ENCODE measurements at places on chromosomes 11 and 22. TPM values are rescaled to one million over a fixed set of nuclear protein-coding genes. Genes with fewer than 3 reads are reported as not detected.

Gene PTPN5
- total RNA-seq: not detected

Gene NUDT8
- 5.9 TPM for total RNA-seq

- DNase-seq: no peak
- H3K27ac ChIP-seq: no peak overlapping the region
- H3K4me3 ChIP-seq: no peak overlapping the region
- H3K4me1 ChIP-seq: peaks cover 3% of the 10 kb centered on the region
- no peaks in the 10 kb centered on the region for H3K27me3 ChIP-seq
- no peaks in the 10 kb centered on the region for H3K36me3 ChIP-seq
These were observed 37.4 kb downstream of the SMIM38 start for GRCh38 chr11:69193151-69193550.

Gene FADD
- total RNA-seq: 19.5 TPM
